ENCODE measurements at places on chromosomes 11 and 22. TPM values are rescaled to one million over a fixed set of nuclear protein-coding genes. Genes with fewer than 3 reads are reported as not detected.
A peak's percentile ranks its signal among the peaks of the same experiment; 100 is the strongest.

DNA sequence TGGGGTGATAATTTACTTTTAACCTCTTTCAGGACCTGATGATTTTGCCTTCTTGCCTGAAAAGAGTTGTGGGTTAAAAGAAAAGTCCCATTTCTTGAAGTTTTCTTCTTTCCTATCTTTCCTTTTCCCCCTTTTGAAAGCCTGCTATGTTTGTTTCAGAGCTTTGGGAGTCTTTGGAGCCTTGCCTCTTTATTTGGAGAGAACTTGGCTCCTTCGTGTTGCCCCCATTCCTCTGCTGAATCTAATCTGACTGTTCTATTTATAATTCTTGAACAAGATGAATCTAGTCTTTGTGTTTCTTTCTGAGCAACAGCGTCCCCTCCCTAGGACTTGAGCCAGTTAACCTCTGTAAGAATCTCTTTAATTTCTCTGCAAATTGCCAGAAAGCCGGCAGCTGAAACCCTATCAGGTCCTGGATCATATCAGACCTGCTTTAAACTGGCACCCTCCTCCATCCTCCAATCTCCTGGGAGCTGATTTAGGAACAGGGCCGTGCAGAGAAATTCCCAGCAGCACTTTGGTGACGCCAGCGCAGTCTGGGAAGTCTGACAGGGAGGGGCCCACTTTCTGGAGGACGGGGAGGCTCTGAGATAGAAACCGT, 289.1 kb upstream of the SORL1-AS1 start:
- no peak for DNase-seq
- H3K27me3 ChIP-seq: no peaks in the 10 kb centered on the region
- H3K36me3 ChIP-seq: no peaks in the 10 kb centered on the region
- peak overlapping the region; percentile 16 for H3K4me3 ChIP-seq
- H3K4me1 ChIP-seq: peaks cover 12% of the 10 kb centered on the region
- peak overlapping the region; percentile 56 for H3K27ac ChIP-seq

UQCR10 gene
- total RNA-seq: 164 TPM

DNA sequence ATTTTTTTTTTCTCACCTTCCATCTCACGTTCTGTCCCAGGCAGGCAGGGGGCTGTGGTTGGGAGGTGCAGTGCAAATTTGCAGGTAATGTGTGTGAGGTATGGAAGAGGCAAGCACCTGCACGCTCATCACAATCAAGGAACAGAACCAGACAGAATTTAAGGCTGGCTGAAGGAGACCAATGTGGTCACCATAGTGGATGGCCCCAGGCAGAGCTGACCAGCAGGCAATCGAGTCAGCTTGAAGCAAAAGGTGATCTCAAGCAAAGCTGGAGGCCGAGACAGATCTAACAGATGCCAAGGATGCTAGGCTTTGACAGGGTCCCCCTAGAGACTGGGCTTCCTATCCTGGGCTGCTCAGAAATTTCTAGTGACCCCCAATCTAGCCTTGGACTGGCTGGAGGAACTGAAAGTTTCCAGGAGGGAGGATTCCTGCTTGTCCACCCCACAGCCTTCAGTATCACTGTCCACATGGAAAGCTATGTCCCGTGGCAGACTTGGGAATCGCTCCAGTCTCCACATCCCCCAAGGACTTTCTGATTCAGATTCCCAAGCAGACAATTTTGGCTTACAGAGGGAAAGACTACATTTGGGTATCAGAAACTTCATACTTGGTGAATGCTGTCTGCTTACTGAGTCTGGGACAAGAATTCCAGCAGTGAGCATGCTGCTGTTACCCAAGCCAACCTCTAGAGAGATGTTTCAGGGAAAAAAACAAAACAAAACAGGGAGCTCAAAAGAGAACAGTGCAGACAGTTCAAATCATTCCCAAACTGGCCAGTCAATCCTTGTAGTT, 9.0 kb upstream of the MICAL3 start:
- peaks cover 57% of the 10 kb centered on the region for H3K4me1 ChIP-seq
- H3K27ac ChIP-seq: peak overlapping the region; percentile 92
- H3K4me3 ChIP-seq: no peak overlapping the region
- DNase-seq: no peak

DNA sequence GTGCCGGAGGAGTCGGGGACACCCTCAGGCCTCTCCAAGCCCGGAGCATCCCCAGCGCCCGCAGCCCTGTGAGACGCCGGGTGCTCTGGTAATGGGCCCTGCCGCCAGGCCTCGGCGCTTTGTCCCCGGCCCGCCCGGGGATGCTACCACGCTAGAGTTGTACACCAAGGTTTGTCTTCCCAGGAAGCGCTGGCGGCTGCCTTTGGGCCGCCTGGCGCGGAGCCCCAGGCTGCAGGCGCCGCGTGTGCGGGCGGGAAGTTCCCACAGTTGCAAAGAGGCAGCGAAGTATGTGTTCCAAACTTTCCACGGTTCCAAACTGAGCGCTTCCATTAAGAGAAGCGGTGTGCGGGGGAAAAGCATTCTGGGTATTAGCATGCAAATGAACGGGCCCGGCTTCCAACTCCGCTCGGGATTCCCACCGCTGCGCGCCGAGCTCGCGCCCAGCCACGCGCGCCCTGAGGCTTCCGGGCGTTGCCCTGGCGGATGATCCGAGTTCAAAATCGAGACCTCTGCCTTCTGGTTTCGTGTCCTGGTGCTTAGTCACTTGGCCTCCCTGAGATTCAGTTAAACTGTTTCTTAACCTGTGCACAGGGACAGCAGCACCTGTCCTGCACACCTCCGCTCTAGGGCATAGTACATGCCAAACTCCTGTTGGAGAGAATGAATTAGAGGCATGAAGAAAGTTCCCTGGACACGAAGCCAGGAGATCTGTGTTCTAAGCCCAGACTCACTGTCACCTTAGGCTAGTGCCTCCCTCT, 1.3 kb upstream of the PATZ1 start:
- peak overlapping the region; percentile 87 for H3K4me3 ChIP-seq
- DNase-seq: no peak
- H3K4me1 ChIP-seq: peaks cover 42% of the 10 kb centered on the region
- no peaks in the 10 kb centered on the region for H3K27me3 ChIP-seq

DNA sequence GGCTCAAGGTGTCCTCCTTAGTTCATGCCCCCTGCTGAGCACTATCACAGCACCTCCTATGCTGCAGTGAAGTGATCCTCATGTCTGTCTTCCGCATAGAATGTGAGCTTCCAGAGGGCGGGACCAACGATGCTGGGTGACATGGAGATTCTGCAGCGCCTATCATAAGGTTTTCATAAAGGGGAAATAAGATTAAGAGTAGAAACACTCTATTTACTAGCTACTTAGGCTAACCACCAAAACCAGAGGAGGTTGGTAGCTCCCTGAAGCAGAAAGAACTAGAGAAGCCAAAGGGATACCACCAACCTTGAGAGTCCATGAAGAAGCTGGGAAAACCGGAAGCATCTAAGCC, 39.3 kb upstream of the POU2AF1 start:
- no peaks in the 10 kb centered on the region for H3K36me3 ChIP-seq
- H3K27ac ChIP-seq: peak overlapping the region; percentile 24
- H3K27me3 ChIP-seq: no peaks in the 10 kb centered on the region
- peaks cover 23% of the 10 kb centered on the region for H3K4me1 ChIP-seq
- no peak overlapping the region for H3K4me3 ChIP-seq
- no peak for DNase-seq

DNA sequence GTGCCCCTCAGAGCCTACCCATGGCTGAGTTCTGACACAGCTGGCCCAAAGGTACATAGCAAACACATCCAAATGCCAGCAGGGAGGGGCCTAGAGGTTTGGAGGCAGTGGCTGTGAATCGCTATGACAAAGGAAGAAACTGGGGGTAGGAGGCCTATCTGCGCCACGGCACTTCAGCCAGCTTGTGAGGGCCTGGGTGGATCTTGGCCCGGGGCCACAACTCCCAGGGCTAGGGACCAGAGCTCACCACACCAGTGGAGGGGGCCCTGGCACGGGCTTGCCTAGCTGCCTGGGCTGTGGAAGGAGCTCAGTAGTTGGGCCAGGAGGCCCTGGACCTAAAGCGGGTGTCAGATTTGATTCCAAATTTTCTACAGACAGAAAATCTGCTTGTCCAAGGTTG, 9.4 kb upstream of the NAP1L4 start:
- no peaks in the 10 kb centered on the region for H3K27me3 ChIP-seq
- H3K36me3 ChIP-seq: no peaks in the 10 kb centered on the region
- peak; percentile 8 for DNase-seq
- H3K4me1 ChIP-seq: peaks cover 7% of the 10 kb centered on the region

GRCh38 chr11:7974668-7975067, 9.4 kb upstream of the NLRP10 start:
- no peak overlapping the region for H3K27ac ChIP-seq
- no peaks in the 10 kb centered on the region for H3K27me3 ChIP-seq
- no peaks in the 10 kb centered on the region for H3K36me3 ChIP-seq
- no peak overlapping the region for H3K4me3 ChIP-seq

DNA sequence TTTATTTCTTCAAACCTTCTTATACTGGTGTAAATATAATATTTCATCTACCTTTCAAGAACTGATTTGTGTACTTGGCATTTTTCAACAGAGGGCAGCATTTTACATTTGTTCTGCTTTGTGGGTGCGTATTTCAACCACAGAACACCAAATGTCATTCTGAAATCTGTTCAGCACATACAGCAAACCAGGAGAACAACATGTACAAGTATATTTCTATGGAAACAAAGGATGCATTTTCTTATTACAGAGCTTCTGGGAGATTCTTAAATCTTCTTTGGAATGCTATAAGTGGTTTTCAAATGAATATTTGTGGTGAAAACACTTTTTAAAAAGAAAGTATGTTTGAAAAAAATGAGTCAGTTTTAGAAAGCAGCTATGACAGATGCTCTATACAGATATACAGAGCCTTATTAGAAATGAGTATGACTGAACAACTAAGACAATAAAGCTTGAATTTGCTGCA, 946.0 kb downstream of the FAM181B start:
- no peak overlapping the region for H3K27ac ChIP-seq
- no peaks in the 10 kb centered on the region for H3K36me3 ChIP-seq
- H3K4me3 ChIP-seq: no peak overlapping the region
- H3K4me1 ChIP-seq: no peaks in the 10 kb centered on the region
- DNase-seq: no peak
- H3K27me3 ChIP-seq: no peaks in the 10 kb centered on the region

DNA sequence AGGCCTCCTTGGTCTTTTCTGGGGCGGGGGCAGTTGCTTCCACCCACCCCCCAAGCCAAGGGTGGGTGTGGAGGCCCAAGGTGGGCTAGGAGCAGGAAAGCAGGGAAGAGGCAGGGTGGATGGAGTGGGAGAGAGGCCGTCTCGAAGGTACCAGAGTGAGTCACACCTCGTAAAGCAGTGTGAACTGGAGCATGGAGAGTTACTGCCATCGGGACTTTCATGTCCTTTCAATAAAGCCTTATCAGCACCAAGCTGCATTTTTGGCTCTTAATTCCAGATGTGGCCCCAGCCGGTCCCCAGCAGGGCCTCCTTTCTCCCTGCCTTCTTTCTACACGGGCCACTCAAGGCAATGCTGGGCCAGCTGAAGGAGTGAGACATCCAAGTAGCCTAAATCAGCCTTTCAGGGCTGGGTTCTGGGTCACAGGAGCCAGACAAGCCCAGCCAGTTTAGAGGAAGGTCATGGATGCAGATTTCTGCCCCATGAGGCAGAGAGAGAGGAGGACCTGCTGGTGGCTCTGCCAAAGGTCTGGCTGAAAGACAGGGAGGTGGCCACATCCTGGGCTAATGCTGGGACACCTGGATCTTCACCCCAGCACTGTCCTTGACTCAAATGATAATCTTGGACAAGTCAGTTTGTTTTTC, 59.0 kb upstream of the CD82 start:
- no peak overlapping the region for H3K4me3 ChIP-seq
- no peak for DNase-seq
- no peaks in the 10 kb centered on the region for H3K27me3 ChIP-seq

DNA sequence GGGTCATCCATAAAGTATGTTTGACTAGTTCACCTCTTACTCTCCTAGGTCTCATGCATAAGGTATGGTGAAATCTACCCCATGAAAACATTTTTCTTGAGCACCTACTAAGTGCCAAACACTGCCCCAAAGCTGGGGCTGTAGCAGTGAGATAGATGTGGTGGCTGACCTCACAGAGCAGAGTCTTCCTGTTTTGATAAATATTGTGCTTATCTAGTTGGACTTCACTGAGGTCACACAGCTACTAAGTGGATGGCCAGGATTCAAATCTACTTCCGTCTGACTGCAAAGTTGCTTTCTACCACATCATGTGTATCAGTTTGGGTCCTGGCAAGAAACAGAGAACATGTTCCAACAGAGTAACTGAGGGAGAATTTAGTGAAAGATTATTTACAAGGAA, 6.4 kb upstream of the HTATIP2 start:
- H3K4me1 ChIP-seq: no peaks in the 10 kb centered on the region
- no peaks in the 10 kb centered on the region for H3K27me3 ChIP-seq
- no peak overlapping the region for H3K4me3 ChIP-seq
- no peak overlapping the region for H3K27ac ChIP-seq
- H3K36me3 ChIP-seq: no peaks in the 10 kb centered on the region

SPTBN2 gene
- total RNA-seq: 0.40 TPM

GRCh38 chr11:62905296-62905695, 15.9 kb downstream of the CHRM1 start:
- no peaks in the 10 kb centered on the region for H3K27me3 ChIP-seq
- no peak overlapping the region for H3K4me3 ChIP-seq
- DNase-seq: no peak

- no peaks in the 10 kb centered on the region for H3K4me1 ChIP-seq
- H3K27ac ChIP-seq: no peak overlapping the region
- H3K27me3 ChIP-seq: no peaks in the 10 kb centered on the region
- H3K4me3 ChIP-seq: no peak overlapping the region
- DNase-seq: no peak
- H3K36me3 ChIP-seq: peaks cover 53% of the 10 kb centered on the region
Observed at GRCh38 chr11:63592975-63593395, 21.2 kb downstream of the PLAAT3 start.

- H3K27ac ChIP-seq: peak overlapping the region; percentile 99
- no peak for DNase-seq
- no peaks in the 10 kb centered on the region for H3K36me3 ChIP-seq
- H3K4me3 ChIP-seq: peak overlapping the region; percentile 58
- no peaks in the 10 kb centered on the region for H3K27me3 ChIP-seq
- peaks cover 52% of the 10 kb centered on the region for H3K4me1 ChIP-seq
Observed at GRCh38 chr11:65382804-65383368, 440 bp upstream of the SLC25A45 start.

DNA sequence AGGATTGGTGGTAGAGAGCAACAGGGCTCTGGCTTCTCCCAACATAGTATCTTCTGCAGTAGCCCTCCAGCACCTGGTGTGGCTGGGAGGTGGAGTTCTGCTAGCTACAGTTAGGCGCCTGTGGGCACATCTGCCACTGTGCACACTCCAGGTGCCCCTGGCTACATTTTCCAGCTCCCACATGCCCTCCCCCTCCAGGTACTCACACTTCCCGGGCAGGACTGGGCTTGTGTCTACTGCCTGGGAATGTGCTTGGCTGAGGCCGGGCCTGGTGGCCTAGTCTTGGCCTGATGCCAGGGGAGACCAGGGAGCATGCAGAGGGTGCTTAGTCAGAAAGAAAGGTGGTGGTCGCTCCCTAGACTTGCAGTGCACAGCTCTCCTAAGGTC, 15.8 kb downstream of the PHLDB1 start:
- peak overlapping the region; percentile 97 for H3K27ac ChIP-seq
- peaks cover 64% of the 10 kb centered on the region for H3K4me1 ChIP-seq
- no peaks in the 10 kb centered on the region for H3K27me3 ChIP-seq

All from gastrocnemius medialis (tissue), 4 donors.